Psoas muscle (tissue), 8 donors: ENCODE measurements at places on chromosomes 4 and X. TPM values are rescaled to one million over a fixed set of nuclear protein-coding genes. Genes with fewer than 3 reads are reported as not detected.

The NLGN4X gene
- 0.18 TPM for total RNA-seq

The FHDC1 gene
- total RNA-seq = 0.38 TPM

DNA sequence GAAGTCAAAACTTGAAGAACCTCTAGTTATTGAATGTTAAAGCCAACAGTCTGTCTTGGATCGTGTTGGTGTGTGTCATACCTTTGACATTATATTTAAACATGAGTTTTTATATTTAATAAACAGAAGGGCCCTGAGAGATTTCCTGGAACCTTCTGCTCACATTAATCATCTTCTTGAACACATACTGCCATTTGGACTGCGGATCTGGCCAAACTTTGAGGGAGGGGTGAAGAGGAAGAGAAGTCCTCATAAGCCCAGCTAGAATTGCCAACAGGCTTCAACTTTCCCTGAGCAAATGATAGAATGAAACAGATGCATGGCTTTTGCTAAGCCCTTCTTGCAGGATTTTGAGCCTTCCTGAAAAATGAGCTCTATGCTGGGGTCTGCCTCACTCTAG is 27.4 kb downstream of the CCKAR start:
- H3K36me3 ChIP-seq = no peaks in the 10 kb centered on the region
- no peaks in the 10 kb centered on the region for H3K4me1 ChIP-seq
- no peaks in the 10 kb centered on the region for H3K27me3 ChIP-seq
- H3K27ac ChIP-seq = no peak overlapping the region
- H3K4me3 ChIP-seq = no peak overlapping the region
- DNase-seq = no peak

- no peaks in the 10 kb centered on the region for H3K4me1 ChIP-seq
- H3K27me3 ChIP-seq = no peaks in the 10 kb centered on the region
- H3K4me3 ChIP-seq = no peak overlapping the region
- H3K27ac ChIP-seq = no peak overlapping the region
Observed at GRCh38 chr4:100130491-100130890, 59.8 kb downstream of the DDIT4L start.

DNA sequence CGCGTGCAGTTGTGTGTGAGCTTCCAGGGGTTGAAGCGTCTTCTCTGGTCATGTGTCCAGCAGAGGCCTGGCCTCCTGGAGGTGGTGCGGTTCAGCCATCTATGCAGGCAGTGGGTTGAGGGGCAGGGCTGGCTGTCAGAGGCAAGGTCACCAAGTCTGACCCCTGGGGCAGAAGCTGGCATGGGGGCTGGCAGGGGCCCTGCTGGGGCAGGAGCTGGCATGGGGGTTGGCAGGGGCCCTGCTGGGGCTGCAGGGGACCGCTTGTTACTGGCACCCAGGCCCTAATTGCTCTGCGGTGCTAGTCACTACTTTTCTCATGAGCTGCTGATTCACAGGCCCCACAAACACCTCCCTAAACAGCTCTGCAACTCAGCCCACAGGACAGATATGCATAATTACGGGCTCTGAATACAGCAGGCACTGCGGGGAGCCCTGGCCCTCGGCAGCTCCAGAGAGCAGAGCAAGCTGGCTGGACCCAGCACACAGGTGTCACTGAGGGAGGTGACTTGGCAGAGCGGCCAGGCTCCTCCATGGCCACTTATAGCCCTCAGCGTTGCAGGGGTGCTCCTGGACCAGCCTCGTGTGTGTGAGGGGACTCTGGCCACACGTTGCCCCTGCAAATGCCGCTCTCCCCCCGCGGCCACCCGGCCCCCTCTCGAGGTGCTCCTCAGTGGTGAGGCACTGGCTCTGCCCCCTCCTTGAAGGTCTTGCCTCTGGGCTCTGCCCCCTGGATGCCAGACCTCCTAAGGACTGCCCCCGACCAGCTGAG is 32.7 kb downstream of the CPLX1 start:
- no peaks in the 10 kb centered on the region for H3K27me3 ChIP-seq
- H3K36me3 ChIP-seq = no peaks in the 10 kb centered on the region
- DNase-seq = no peak
- no peak overlapping the region for H3K4me3 ChIP-seq
- no peak overlapping the region for H3K27ac ChIP-seq
- H3K4me1 ChIP-seq = no peaks in the 10 kb centered on the region
